ENCODE measurements at places on chromosomes 2 and 18.
A peak's percentile ranks its signal among the peaks of the same experiment; 100 is the strongest.

DNA sequence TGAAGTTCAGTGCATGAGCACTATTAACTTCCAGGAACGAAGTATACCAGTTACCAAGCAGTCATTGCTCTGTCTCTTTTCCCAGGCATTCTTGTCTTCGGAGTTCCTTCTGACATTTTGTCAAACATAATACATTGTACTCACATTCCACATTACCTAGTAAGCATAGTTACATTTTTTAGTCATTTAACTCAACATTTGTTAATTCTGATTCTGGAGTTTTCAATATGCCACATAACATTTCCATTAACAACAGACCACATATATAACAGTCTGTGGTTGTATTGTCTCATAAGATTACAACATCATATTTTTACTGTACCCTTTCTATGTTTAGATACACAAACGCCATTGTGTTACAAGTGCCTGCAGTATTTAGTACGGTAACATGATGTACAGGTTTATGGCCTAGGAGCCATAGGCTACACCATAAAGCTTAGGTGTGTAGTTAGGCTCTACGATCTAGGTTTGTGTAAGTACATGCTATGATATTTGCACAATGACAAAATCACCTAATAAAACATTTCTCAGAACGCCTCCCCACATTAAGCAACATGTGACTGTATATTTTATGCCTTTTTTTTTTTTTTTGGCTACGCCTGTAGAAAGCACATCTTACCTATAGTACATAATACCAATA, 187.1 kb downstream of the DYM start:
- no peak for DNase-seq

GRCh38 chr2:144349674-144350073, 170.2 kb downstream of the ZEB2 start:
- no peak for DNase-seq

DNA sequence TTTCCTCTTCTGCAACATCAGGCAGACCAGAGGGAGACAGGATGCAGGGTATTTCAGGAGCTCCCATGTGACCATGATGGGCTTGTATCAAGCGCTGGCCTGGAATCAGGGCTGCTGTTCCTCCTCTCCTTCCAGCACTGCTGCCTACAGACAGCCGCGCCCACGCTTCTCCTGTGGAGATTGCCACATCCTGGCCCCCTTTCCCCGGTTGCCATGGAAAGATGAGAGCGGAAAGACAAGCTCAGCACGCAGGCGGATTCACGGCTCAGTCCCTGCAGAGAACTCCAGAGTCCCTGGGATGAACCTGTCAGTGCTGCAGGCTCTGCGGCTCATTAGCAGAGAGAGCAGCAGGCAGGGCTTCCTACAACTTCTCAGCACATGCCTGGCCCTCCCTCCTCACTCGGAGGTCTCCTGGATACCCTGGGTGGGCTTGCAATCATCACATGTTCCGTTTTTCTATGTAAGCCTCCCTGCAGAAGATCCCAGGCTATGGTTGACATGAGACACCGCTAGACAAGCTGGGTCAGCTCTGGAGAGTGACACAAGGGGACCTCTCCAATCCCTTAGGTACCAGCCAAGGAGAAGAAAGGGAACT, 497.8 kb upstream of the MYT1L start:
- DNase-seq, result no peak

DNA sequence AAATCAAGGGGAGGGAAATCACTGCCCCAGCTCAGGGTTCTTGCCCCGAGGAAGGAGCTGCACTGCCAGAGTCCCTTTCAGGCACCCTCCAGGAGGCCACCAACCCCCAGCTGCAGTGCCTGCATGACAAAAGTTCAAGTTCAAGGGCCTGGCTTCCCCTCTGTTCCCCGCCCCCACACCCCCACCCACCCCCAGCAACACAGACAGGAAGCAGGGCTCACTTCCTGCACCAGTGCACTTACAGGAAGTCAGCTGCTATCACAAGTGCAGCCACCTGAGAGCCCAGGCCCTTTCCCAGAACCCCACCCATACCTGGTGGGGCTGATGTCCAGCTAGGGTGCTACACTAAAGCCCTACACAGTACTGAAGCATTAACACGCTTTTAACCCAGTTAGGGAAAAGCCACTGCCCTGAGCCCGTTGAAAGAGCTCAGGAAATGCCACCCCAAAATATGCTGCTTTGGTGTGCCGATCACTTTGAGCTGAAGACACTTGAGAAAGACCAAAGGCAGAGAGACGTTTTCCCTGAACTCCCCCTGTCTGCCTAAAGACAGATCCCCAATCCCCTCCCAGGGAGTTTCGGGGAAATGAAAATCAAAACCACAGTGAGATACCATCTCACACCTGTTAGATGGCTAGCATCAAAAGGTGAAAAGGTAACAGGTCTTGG, 109.9 kb upstream of the CAB39 start:
- DNase-seq, result peak; percentile 38

GRCh38 chr2:134269972-134270735, 16.3 kb downstream of the MGAT5 start:
- DNase-seq, result no peak

All from stimulated activated CD4-positive, alpha-beta T cell treated with anti-CD3 and anti-CD28 coated beads, Interleukin-4, amount 100 ng/mL, for 4 hours (primary cell).